GM23248 (cell line): ENCODE measurements at places on chromosomes 4 and X. TPM values are rescaled to one million over a fixed set of nuclear protein-coding genes. Genes with fewer than 3 reads are reported as not detected.

DNA sequence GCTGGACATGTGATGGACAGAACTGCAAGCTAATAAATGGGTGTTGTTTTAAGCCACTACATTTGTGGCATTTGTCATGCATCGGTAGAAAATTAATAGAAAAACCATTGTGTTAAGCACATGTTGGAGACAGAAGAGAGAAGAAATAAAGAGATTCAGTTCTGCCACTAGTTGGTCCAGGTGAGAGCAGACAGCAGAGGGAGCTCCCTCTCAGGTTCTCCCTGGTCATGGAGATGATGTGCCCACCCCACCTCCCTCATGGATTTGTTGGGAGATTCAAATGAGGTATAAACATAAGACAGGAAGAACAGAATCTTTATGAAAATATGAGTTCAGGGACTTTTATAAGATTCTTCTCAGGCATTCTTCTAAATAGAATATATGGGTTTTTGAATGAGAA, 36.8 kb upstream of the OCIAD2 start:
- DNase-seq = no peak
- no peak overlapping the region for H3K4me3 ChIP-seq

- H3K27me3 ChIP-seq = no peaks in the 10 kb centered on the region
- DNase-seq = peak; percentile 36
- no peaks in the 10 kb centered on the region for H3K36me3 ChIP-seq
- H3K27ac ChIP-seq = peak overlapping the region; percentile 70
- peaks cover 91% of the 10 kb centered on the region for H3K4me1 ChIP-seq
Measured at GRCh38 chr4:38674258-38675144, 10.5 kb downstream of the KLF3 start.

GRCh38 chr4:154329939-154330338, 161.7 kb downstream of the DCHS2 start:
- DNase-seq = peak; percentile 92
- H3K4me3 ChIP-seq = no peak overlapping the region
- H3K36me3 ChIP-seq = no peaks in the 10 kb centered on the region
- no peak overlapping the region for H3K27ac ChIP-seq
- peaks cover 11% of the 10 kb centered on the region for H3K4me1 ChIP-seq

GRCh38 chr4:177517862-177518261, 75.6 kb upstream of the AGA start:
- no peak for DNase-seq
- H3K27ac ChIP-seq = no peak overlapping the region
- no peaks in the 10 kb centered on the region for H3K27me3 ChIP-seq
- H3K4me1 ChIP-seq = peaks cover 7% of the 10 kb centered on the region; the same call in 1 of the 2 replicates

- no peak for DNase-seq
- no peak overlapping the region for H3K4me3 ChIP-seq
- no peaks in the 10 kb centered on the region for H3K36me3 ChIP-seq
- H3K4me1 ChIP-seq = no peaks in the 10 kb centered on the region
- H3K27me3 ChIP-seq = no peaks in the 10 kb centered on the region
- H3K27ac ChIP-seq = no peak overlapping the region
Measured at GRCh38 chr4:3524920-3525319, 7.3 kb downstream of the LRPAP1 start.

The EXOC1L gene
- total RNA-seq = not detected in 2 replicates
